ENCODE measurements at places on chromosomes 1 and 21.

DNA sequence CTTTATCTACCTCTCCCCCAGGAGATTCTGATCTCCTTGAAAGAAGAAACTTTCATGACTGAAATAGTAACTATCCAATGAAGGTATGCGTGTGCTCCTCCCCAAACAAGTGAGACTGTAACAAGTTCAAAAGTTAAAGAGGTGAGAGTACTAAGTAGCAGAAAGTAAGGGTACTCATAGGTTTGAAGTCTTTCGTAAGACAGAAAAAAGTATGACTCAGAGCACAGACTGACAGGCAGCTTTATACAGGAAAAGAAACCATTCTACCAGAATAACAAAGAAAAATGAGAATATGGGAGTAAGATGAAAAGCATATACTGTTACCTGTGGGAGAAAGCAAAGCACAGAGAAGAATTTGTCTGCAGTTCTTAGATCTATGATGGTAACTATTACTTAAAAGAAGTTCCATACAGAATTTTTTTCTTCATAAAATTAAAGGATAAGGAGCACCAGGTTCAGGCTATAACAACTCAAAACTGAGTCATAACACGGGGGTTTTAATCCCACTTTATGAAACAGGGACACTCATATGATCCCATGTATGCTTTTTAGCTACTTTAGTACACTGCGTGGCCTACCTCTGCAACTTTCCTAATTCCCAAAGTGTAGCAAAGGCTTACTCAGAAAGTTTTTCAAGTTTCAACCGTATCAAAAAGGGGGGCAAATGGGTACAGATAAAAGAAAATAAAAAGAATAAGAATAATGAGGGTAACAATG, 52.0 kb downstream of the FOXJ3 start:
- no peak for DNase-seq

- no peak for DNase-seq
These were observed 30.3 kb downstream of the UBR4 start for GRCh38 chr1:19179597-19180264.

DNA sequence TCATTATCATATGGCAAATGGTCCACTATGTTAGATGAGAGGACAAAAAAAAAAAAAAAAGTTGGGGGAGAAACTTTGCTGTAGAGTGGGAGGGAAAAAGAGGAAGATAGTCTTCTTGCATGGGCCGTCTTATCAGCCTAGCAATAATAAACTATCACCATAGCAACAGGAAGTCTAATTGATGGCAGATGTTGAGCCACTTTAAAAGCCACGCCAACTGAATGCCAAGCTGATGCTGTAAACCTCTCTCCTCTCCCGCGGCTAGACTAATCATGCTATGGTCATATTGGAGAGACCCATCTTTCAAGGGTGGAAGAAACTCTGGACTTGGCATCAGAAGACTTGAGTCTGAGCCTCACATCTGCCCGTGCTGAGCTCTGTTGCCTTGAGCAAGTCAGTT, 122.2 kb upstream of the HOOK1 start:
- DNase-seq: no peak

GRCh38 chr1:59414406-59415133, 117.7 kb downstream of the FGGY start:
- no peak for DNase-seq

- no peak for DNase-seq
These were observed 15.4 kb upstream of the TENT5C start for GRCh38 chr1:117590273-117590925.

DNA sequence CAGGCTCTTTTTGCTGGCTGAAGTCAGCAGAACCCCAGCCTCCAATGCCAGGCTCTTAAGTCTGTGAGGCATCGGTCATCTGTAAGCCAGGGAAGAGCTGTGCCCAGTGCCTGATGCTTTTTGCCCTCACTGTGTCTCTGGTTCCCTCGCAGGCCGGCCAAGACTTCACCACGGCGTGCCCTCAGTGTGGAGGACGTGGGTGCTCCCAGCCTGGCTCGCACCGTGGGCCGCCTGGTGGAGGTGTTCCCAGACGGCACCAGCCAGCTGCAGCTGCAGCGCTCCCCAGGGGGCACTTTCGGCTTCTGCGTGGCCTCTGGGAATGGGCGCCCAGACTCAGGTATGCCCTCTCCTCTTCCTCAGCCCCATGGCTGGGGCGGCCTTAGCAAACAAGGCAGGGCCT, 32.5 kb downstream of the KIAA1614 start:
- no peak for DNase-seq

- no peak for DNase-seq
These were observed 58.7 kb downstream of the KIAA0040 start for GRCh38 chr1:175133673-175134435.

GRCh38 chr1:24481101-24481500, 21.5 kb upstream of the RCAN3 start:
- DNase-seq: no peak

GRCh38 chr1:32127409-32128198, 19.7 kb downstream of the KPNA6 start:
- no peak for DNase-seq

- no peak for DNase-seq
These were observed 526.0 kb upstream of the B3GALT2 start for GRCh38 chr1:193712392-193712791.

DNA sequence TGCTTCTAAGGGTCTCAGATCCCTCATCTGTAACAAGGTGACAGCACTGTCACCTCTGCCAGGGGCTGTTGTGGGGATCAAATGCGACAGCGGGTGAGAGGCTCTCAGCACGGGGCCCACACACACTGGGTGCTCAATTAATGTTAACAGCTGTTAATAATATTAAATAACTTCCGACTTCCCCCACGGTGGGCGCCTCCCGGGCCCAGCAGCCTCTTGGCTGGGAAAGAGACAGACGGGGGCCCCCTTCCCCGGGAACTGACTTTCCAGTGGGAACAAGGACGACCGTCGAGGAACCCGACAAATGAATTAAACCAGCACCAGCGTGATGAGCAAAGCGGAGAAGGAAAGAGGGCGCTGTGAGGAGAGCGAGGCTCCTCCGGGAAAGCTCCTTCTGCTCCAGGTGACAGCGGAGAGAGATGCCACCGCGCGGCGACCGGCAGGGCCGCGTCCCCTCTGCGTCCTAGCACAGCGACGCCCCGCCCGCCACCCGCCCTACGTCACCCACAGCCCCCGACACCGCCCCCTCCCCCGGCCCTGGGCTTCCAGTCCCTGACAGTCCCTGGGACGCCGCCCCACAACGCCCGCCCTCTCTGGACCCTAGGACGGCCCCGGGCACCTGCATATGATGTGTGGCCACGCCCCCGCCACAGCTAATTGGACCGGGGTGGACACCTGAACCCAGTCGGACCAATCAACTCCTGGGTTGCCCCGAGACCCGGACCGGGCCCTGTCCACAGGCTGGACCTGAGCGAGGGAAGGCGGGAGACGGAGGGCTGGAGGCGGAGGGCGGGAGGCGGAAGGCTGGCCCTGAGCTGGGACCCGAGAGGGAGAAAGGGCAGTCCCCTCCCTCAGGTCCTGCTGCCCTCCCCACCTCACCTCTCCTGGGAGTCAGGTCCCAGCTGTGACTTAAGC, 38.2 kb downstream of the MATN1 start:
- DNase-seq: no peak

DNA sequence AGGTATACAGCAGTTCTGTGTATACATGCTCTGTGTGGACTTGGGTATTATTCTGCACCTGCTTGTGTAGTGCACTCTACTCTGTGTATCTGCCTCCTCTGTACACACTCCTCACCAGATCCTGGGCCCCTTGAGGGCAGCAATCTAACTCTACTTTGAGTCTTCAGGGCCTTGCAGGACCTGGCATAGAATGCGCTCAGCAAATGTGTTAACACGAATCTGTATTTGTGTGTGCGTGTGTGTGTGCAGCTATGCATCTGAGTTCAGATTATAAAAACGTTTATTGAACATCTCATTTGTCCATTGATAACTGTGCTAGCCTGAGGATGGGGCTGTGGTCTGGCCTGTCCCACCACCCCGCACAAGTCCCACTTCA, 3.9 kb upstream of the MEF2D start:
- no peak for DNase-seq

- no peak for DNase-seq
These were observed 27.1 kb downstream of the PARK7 start for GRCh38 chr1:7988576-7988975.

GRCh38 chr1:214856843-214857242, 225.7 kb upstream of the KCNK2 start:
- no peak for DNase-seq

GRCh38 chr1:18666317-18666920, 35.8 kb downstream of the PAX7 start:
- DNase-seq: no peak

- no peak for DNase-seq
These were observed 14.1 kb upstream of the NCMAP start for GRCh38 chr1:24541711-24542346.

DNA sequence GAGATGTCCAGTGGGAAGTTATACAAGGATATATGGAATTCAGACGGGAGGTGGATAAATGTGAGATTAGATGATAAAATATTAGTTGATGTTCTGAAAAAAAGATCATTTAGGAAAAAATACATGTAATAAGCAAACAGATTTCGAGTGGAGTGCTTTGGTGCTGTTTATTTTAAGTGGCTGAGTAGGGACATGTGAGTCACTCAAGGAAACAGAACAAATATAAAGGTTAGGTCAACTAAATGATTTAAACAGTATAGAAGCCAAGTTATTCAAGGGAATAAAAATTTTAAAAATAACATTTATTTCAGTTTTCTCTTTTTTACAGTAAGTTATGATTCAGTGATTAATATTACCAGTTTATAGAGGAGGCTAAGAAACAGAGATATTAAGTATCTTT, 1046.7 kb upstream of the B3GALT2 start:
- DNase-seq: no peak

DNA sequence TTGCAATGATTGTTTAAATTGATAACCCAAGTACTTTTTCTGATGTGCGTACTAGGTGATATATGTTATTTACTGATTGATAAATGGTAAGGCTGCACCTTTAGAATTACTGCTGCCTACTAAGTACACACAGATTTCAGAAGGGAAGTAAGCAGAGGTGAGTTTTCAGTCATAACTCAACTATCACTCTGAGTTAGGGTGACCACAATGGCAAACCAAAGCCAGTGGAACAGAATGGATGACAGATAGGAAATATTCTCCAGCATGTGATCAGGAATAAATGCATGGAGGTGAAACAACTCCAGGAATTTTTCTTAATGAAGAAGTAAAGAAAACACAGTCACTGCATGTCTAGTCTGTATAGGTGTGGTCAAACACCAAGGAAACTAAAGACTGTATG, 7.5 kb upstream of the KCNJ15 start:
- DNase-seq: no peak
